ENCODE measurements at places on chromosomes 5 and 9.
A peak's percentile ranks its signal among the peaks of the same experiment; 100 is the strongest.

GRCh38 chr9:20683351-20684034, 566 bp upstream of the FOCAD start:
- DNase-seq, result peak; percentile 12

DNA sequence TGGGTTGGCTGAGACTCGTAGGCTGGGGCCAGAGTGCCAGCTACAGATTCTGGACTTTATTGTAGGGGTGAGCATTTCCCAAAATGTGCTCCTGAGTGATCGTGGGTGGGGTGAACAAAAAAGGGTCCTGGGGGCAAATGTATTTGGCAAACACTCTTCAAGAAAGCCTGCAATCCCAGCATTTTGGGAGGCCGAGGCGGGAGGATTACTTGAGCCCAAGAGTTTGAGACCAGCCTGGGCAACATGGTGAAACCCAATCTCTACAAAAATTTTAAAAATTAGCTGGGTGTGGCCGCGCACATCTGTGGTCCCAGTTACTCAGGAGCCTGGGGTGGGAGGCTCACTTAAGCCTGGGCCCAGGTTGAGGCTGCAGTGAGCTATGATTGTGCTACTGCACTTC, 55.5 kb upstream of the CDKN2AIPNL start:
- no peak for DNase-seq

DNA sequence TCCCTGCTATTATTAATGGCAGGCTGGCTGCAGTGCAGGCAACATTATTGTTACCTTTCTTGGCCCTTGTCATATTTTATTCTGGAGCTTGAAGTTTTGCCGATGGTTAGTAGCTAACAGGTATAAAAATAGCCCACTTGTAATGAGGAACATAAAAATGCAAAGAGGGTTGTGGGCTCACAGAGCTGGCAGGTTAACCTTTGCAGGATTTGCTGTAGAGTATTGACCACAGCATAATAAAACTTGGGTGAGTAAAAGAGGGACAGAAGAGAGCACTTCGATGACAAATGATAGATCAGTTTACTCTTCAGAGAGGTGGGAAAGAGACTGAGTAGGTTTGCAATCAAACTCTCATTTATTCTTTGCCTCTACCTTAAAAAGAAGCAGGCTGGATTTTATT, 49.7 kb upstream of the SGCD start:
- DNase-seq, result no peak

GRCh38 chr5:56019306-56020272, 24.8 kb upstream of the IL6ST start:
- DNase-seq, result no peak

DNA sequence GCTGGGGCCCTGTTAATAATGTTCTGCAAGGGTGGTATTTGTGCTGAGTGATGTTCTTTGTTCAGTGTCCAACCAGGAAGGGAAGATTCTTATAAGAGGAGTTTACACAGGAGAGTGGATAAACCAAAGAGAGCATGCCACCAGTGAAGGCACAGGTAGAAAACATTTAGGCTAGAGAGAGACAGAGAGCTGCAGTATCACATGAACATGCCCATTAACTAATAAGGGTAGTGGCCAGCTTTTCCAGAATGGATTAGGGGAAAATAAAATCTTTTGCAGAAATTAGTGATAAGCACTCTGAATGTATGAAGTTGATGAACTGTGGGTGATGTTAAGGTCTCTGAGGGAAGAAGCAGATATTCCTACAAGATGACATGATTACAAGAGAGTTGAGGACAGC, 54.1 kb upstream of the PRLR start:
- no peak for DNase-seq

- no peak for DNase-seq
Measured at GRCh38 chr5:54254482-54255198, 55.7 kb downstream of the ARL15 start.

DNA sequence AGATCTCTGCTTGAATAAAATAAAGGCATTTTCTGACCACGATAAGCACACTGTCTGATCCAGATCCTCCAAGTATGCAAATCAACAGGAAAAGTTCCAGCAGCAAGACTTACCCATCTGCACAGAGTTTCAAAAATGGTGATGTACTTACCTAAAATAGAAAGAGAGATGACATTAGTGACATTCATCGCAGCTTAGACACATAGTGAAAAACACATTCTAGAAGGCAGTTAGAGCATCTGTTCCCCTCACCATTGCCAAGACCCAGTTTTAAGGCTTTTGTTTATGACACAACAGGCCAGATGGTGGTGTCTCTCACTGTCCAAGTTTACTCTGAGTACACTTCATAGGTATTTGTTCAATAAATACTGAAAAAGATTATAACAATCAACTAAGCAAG, 207.7 kb downstream of the PDE4D start:
- DNase-seq, result no peak

GRCh38 chr9:3903273-3903672, 377.5 kb upstream of the RFX3 start:
- DNase-seq, result no peak

DNA sequence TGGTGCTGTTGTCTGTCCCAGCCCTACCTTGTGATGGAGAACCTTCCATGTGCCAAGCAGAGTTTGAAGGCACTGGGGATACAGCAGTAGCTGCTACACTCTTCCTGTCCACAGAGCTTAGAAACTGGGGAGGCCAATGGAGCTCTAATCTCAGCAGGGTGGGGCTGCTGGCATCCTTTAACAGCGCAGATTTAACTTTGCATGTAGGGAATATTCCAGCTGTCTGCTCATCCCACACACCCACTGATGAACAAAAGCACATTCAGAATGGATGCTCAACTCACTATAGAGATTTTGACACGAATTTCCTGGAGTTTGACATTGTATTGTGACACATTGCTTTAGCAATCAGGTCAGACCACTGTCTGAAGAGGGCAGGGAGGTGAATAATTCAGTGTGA, 49.0 kb downstream of the TMEM215 start:
- DNase-seq, result no peak

DNA sequence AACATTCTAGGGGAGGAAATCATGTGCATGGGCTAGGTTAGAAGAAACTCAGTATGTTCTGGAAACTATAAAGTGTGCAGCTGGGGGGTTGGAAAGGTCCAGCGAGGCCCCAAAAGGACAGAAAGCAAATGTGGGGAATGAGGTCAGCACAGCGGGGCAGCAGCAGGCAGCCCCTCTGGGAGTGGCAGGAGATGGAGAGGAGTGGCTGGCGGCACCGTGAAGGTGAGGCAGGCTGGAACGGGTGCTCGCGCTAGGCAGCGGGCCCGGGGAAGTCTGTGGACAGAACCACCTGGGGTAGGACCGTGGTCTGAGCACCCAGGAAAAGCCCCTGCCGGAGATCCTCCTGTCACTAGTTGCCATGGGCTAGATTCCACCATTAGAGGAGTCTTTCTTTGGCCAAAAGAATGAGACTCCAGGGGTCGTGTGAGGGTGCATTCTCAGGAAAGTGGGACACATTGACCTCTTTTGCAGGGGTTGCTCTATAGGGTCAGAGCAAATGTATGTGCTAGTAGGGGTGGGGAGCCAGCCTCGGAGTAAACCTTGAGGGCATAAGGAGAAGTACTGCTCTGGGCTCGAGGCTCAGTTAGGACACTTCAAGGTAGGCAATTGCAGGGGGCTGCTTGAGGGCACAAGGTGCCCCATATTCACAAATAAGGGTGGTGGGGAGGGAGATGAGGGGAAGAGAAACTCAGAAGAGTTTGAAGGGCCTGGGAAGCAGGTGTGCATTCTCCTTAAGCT, 61.2 kb downstream of the IL6ST start:
- no peak for DNase-seq

DNA sequence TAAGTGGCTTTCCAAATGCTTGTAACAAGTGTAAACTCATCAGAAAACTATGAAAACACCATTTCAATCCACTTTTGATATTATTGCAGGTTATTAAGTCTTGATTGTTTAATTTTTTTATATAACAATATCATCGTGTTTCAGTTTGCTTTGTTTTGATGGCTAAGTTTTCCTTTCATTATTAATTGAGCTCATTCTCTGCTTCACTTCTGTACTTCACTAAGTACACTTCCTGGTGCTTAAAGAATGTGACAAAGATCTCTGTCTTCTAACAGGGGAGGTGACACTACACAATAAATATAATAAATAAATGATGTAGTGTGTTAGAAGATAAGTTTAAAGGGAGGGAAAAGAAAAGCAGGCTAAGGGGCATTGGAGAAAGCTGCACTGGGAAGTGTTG, 13.0 kb upstream of the RAD23B start:
- DNase-seq, result no peak

DNA sequence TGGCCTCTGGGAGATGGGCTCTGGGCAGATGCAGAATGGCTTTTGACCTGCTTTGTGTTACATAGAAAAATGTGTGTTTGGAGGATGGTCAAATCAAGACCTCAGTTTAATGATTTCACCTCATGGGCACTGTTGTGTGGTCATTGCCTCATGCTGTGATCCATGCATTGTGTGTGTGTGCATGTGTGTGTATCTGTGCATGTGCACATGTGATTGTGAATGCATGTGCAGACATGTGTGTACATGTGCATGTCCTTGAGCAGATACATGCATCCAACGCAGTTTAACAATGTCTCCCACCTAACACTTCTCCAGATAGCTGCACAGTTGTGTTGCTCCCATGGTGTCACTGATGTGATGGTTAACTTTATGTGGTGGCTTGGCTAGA, 40.1 kb upstream of the S1PR3 start:
- no peak for DNase-seq

GRCh38 chr9:11457825-11458790, 845.3 kb upstream of the PTPRD start:
- peak; percentile 27 for DNase-seq

- no peak for DNase-seq
Measured at GRCh38 chr9:136010176-136010575, 49.0 kb upstream of the UBAC1 start.

DNA sequence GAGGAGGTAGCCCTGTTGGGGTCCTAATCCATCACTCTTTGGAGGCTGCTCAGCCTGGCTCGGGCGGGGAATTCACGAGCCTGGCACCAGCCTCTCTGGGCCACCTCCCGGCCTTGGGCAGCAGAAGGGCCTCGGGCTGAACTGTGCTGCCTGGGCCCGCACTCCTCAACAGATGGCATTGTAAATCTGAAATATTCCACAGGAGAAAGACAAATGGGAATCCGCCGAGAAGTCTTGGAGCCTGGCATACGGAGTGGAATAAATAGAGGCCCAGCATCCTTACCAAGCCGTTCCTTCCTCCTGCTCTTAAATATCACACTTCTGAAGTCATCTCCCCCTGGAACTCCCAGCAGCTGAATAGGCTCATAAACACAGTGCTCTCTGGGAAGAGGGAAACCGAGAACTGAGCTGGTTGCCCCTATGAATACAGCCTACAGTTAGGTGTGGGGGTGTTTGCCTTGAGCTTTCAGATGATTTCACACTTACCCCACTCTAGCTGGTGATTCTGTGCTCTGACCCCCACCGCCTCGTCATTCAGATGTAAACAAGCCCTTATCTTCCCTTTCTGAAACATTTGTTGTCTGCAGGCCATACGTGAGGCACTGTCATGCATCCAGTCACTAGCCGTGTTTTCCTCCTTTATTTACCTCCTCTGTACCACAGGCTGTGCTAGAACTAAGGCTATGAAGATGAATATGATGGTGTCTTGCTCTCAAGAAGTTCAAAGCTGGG, 455.0 kb upstream of the CLINT1 start:
- DNase-seq, result no peak

DNA sequence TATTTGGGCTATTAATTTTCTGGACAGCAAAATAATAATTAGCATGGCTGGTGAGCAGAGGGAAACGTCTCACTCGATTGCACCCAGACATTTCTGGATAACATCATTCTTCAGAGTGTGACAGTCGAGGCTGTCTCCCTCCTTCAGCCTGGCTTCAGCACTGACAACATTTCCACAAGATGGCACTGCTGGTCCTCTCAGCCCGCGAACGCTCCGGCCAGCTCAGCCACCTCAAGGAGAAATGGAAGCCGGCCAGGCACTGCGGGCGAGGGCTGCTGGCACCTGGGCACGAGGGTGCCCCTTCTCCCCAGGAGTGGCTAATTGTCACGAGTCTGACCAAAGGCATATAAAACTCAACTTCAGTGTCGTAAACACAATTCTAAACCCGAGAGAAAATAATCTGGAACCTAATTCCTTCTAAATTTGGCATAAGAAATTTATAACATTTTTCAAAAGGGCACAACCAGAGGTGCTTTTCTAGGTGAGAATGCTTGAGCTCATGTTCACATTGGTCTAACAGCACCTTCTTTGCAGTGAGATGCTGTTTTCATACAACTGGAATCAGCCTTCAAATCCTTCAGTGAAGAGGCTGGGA, 65.9 kb downstream of the DAP start:
- DNase-seq, result peak; percentile 28

DNA sequence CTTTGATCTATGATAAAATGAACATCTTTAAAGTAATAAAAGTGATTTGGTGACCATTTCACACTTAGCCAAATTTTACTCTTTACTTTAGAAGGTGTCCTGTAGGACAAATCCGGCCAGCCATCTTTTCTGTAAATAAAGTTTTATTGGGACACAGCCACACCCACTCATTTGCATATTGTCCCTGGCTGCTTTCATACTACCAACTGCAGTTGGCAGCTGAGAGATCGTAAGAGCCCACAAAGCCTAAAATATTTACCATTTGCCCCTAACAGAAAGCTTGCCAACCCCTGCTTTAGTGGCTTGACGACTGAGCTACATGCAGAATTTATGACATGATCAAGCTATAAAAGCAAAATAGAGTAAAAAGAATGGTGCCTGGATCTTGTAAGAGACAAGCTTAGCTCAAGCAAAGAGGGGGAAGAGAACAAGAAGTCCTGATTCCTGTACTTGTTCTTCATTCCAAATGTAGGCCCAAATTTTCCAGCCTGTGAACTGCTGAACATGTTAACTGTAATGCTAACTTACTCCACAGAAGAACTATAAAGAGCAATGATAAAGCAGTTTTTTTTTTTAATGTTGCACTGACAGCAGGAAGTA, 7.4 kb upstream of the FBXO10 start:
- DNase-seq, result no peak

DNA sequence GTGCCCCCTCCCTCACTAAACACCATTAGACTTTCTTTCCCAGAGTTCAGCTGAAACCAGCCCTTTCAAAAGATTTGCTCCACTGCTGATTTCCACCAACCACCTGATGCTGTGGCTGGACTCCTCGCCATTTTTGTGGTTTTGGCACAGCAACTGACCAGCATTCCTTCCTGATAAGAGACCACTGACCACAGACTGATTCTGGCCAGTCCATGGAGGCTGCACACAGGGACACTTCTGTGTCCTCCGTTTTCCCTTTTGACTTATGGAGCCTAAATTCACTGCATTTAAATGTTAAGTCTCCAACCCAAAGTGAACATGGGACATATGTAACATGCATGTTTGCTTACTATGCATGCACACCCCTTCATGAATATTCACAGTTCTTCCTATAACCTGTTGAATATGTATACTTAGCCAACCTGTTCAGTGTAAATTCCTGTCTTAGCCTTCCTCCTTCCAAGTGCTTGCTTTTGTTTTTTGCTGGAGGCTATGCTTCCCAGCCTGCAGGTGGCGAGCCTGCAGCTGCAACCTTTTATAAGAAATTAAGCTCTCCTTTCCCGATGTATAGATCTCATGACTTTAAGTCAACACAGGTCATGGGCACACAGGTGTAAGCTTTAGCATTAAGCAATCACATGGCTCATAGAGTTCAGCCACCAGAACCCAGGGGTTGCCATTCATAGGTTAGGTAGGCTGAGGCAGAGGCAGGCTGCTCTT, 78.7 kb downstream of the ACTL7B start:
- no peak for DNase-seq

- DNase-seq, result no peak
Measured at GRCh38 chr9:18905028-18905882, 127.8 kb downstream of the SAXO1 start.

All from NCI-H1436 (cell line).